Ammon's horn (tissue), 1 donor: ENCODE measurements at places on chromosomes 3 and 15.

DNA sequence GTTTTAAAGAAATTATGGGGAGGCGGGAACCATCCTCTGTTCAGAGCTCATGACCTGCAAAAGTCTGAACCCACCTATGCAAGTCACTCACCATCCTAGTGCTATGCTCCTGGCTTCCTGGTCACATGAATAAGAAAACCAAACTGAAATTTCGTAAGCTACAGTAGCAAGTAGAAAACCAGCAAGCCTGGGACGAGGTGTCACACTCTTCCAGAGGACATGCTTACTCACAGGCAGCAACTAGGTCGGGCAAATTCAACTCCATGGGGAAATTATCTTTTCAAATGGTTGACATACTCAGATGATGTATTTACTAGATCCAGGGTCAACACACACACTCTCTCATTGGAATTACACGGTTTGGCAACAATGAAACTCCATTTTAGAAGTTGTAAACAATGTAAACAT lies 31.3 kb downstream of the LDHAL6B start:
- no peak for DNase-seq

GRCh38 chr3:113747283-113748046 lies 630 bp downstream of the ATP6V1A start:
- peak; percentile 40 for DNase-seq

DNA sequence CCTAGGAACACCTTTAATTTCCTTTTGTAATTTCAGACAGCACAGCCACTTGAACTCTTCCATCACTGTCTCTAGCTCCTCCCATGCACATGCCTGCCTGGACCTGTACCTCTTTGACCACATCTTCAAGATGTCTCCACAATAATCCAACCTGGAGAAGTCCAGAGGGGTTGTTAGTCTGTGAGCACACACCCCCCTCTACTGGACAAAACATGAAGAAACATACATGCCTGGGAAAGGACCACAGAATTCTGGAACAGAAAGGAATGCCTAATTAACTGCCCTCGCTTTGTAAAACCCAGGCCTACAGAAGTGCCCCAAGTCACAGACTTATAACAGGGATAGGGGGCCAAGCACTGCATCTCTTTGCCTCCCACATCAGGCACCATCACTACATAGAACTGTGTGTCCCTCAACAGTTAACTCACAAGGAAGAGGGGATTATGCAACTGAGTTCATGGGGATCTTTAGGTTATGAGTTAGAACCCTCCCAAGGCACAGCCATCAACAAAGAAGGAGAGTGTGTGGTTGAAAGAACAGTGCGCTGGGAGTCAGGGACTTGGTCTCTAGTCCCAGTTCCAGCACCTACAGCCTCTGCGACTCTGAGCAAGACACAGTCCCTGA lies 61.7 kb downstream of the FMN1 start:
- DNase-seq: peak; percentile 46

DNA sequence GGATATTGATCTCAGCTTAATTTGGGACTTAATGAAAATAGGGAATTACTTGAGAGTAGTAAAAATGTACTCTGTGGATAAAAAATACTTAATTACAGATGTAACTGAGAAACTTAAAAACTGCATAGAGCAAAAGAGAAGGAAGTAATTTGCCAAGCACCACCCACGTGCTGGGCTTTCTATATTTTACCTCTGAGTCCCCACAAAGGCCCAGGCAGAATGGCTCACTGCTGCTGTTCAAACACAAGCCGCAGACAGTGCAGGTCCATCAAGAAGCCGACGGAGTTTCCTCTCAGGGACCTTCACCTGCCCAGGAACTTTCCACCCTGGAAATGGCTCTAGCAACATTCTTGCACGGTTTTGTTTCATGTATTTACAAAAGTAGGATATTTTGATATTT lies 77.2 kb upstream of the TRPM1 start:
- DNase-seq: no peak

DNA sequence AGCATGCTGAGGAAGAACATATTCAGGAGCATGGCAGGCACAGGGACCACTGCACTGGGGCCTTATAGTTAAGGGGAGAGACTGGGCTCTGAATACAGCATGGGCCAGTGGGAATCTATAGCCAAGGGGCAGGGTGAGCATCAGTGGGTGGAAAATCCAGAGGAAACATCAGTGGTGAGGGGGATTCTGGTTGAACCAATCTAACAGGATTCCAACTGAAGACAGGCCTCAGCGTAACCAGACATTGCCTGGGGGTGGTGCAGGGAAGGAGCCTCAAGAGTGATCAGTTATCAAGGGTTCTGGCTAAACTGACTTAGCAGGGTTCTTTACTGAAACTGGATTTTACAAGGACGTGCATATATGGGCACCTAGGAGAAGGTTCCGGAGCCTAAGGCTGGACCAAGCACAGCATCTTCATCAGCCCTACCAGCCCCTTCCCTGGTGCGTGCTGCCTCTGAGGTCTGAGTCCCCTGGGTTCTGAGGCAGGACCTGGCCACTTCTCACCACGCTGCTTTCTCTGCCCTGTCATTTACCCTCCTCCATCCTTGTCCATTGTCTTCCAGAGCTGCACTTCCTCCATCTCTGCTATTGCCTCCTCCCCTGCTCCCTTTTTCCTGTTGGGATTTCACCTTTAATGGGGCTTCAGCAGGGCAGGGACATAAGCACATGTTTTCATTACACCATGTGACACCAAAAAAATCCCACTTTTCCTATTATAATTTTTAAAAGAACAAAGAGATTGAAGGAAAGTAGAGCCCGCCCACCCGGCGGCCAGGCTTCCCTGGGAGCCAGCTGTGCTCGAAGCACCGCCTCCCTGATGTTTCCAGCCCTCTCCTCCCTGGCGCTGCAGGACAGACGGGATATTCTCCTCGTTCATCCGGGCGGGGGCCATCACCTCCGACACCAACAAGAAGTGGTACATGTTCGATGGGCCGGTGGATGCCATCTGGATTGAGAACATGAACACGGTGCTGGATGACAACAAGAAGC lies 52.1 kb downstream of the DNAH1 start:
- DNase-seq: peak; percentile 34

DNA sequence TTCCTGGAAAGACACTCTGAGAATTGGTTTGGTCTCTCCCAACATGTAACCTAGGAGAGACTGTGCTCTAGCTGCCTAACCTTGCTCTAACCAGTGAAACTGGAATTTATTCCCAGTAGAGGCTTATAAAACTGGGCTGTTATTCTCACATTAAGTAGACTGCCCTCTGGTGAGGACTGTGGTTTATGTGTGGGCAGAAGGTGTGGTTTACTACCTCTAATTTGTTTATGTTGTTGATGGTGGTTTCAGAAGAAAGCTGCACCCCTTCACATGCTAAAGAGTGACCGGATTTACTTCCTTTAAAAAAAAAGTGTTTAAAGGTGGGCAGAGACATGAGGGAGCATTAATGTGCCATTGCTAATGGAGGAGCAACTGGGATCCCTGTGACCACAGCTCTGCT lies 273.2 kb downstream of the MECOM start:
- no peak for DNase-seq

GRCh38 chr3:50154476-50154839 lies 666 bp upstream of the SEMA3F start:
- DNase-seq: no peak

- DNase-seq: peak; percentile 45
Observed at GRCh38 chr3:102536456-102536855, 101.6 kb downstream of the ZPLD1 start.

DNA sequence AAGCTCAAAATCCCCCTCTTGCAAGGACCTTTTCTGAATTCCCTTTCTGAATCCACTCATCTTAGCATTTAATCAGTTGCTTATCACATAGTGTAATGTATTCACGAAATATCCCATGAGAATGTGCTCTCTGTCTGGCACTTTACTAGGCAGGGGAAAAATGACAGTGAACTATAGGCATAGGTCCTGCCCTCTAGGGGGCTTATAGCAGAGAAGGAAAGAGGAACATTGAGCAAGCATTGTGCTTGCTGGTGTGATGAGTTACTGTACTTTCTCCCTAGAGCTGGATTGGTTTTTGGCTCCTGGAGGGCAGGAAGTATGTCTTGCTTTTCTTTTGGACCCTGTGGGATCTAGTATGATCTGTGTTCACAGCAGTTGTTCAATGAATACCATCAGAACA lies 26.5 kb downstream of the DUOX2 start:
- DNase-seq: no peak
